Melanocyte of skin (primary cell): ENCODE measurements at places on chromosomes 11 and 22. TPM values are rescaled to one million over a fixed set of nuclear protein-coding genes. Genes with fewer than 3 reads are reported as not detected.

APIP gene
- 16.5 and 31.3 TPM in 2 replicates for total RNA-seq

ENTHD1 gene
- total RNA-seq, result 5.7 and 10.5 TPM in 2 replicates

CST6 gene
- total RNA-seq, result not detected in 2 replicates

DNAJB7 gene
- not detected in 2 replicates for total RNA-seq
